ENCODE measurements at places on chromosomes 6 and 20.

GRCh38 chr6:121838842-121839241 lies 403.4 kb downstream of the GJA1 start:
- peak; percentile 4 for DNase-seq

GRCh38 chr20:52493171-52493721 lies 301.7 kb upstream of the ZFP64 start:
- peak; percentile 5 for DNase-seq

GRCh38 chr6:125839879-125840278 lies 49.1 kb downstream of the NCOA7 start:
- DNase-seq: no peak

- DNase-seq: no peak
Observed at GRCh38 chr6:167574431-167575151, 249.7 kb downstream of the TTLL2 start.

DNA sequence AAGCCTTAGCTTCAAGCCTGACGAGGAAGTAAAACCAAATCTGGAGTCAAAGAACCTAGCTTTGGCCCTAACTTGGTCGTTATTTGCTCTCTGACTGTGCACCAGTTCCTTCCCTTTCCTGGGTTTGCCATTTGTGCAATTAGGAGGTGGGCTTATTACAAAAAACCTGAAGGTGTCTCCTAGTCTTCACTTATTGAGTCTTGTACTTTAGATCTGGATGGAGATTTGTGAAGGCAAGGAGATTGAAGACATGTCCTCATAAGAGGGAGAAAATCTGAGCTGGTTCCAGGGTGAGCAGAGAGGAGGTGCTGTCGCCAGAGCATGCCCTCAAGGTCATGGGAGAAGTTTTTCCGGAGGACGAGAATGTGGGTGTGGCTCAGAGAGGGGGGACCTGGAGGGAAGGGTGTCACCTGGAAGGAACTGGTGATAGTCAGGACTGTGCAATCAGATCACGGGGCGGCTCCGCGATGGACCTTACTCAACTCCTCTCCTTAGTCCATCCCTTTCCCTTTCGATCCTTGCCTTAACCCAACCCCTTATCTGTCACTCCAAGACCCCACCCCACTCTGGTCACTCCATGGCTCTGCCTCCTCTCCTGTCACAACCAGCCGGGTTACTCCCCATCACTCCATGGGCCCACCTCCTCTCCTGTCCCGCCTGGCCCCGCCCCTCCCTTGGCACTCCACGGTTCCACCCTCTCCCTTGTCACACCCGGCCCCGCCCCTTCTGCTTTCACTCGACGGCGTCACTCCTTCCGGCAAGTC lies 588 bp upstream of the ACSS2 start:
- peak; percentile 98 for DNase-seq

DNA sequence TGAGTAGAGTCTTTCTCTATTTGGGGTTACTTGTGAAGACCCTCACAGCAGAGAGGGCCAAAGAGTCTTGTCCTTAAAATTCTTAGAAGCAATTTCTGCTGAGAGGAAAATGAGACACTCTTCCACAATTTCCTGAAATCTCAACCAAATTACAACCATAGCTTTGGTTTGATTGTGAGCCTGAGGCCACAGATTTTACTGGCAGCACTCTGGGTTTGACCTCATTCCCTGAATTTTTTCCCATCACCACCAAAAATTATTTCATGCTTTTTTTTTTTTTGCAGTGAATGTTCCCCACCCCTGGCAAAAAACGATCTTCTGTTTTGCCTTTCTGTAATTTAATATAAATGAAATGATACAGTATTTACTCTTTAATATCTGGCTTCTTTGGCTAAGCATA lies 125.5 kb downstream of the THEMIS start:
- no peak for DNase-seq

DNA sequence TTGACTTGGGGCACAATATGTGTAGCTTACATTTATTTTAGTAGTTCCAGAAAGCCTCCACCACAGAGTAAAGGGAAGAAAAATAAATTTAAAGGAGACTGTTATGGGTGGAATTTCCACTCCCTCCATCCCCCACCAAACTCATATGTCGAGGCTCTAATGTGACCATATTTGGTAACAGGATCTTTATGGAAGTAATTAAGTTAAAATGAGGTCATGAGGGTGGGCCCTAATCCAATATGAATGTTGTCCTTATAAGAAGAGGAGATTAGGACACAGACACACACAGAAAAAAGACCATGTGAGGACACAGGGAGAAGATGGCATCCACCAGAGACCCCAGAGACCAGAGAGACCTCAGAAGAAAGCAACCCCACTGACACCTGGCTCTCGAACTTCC lies 189.7 kb downstream of the EDN1 start:
- no peak for DNase-seq

DNA sequence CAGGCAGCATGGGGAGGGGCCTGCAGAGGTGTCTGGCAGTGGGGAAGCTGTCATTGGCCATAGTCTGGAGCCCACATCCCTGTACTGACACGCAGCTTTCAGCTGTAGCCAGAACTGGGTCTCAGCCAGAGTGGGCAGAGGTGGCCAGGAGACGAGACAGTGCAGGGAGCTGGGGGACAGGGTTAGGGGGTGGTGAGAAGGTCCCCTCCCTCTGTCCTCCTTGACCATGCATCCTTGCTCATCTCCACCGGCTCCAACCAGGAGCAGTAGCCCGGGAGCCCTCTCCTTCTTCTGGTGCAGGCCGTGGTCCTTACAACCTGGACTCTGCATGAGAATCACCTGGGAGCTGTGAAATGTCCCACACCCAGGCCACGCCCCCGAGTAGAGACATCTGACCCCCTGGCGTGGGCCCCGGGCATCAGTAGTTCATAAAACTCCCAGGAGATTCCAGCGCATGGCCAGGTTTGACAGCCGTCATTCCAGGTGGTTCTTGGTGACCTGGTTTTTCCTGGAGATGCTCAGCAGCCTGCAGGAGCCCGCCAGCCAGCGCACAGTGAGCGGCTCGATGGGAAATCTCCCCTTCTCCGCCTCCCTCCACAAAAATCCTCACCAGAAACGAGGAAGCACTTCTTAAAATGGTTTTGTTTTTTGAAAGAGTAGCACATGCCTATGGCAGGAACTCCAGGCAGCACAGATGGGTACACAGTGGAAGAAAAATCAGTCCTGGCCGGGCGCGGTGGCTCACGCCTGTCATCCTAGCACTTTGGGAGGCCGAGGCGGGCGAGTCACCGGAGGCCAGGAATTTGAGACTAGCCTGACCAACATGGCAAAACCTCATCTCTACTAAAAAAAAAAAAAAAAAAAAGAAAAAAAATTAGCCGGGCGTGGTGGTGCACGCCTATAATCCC lies 56.2 kb downstream of the ADNP start:
- no peak for DNase-seq

- no peak for DNase-seq
Observed at GRCh38 chr6:53119349-53119748, 29.3 kb downstream of the GCM1 start.

- no peak for DNase-seq
Observed at GRCh38 chr6:38818691-38819090, 103.6 kb downstream of the DNAH8 start.

GRCh38 chr6:109243863-109244825 lies 138.1 kb downstream of the CD164 start:
- DNase-seq: no peak

DNA sequence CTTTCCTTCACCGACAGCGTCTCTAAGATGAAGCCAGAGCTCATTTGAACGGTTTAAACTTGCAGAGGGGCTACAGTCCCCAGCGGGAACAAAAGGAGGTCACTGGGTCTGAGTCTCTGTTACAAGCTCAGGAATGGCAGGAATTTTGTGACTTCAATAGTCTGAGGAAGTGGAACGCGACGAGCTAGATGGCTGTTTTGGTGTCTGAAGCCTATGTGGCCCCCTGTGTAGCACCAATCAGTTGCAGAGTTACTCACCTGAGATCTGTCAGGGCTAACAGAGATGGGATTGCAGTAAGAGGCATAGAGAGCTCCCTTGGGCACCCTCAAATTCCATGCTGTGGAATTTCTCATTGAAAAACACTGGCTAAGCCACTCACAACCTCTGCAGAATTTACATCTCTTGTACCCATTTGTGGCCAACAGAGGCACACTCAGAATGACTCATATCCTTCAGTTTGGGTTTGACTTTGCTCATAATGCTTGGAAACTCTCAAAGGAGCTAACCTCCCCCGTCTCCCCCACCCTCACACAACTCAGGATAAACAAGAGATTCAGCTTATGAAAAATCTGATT lies 7.1 kb upstream of the TCP11 start:
- DNase-seq: no peak

- no peak for DNase-seq
Observed at GRCh38 chr20:62141397-62142251, 1.6 kb downstream of the PSMA7 start.

DNA sequence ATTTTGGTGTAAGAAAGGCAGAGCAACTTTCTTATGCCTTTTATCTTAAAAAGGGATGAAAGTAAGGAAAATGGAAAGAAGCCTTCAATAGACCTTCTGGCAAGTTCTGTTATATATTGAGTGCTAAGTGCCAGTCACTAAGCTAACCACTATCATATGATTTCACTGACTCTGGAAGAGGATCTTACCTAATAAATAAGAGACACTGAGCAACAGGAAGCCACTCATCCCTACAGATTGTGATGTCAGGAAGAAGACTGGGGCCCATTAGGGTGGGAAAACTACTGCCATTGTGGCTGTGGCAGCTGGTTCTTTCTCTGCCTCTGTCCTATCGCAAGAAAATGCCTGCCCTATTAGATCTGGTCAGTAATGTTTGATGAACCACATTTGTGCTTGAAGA lies 89.6 kb downstream of the AIG1 start:
- no peak for DNase-seq

DNA sequence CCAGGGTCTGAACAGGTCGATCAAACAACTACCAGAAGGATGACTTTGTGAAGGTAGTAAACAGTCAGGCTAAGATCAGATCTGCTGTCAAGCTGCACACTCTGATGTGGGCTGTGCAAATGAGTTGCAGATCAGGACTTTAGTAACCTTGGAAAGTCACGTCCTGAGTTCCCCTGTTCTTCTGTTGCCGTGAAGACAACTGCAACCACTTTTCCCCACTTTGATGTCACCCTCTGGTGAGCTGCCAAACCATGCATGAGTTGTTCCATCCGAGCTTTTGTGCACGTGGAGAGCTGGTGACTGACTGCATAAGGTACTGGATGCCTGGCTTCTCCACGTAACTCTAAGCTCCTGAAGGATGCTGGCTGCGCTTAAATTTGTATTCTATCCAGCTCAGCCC lies 111.0 kb downstream of the CD83 start:
- no peak for DNase-seq

GRCh38 chr6:89146718-89147700 lies 1.2 kb downstream of the PM20D2 start:
- peak; percentile 38 for DNase-seq

GRCh38 chr6:89084954-89085353 lies 4.4 kb downstream of the PNRC1 start:
- no peak for DNase-seq

DNA sequence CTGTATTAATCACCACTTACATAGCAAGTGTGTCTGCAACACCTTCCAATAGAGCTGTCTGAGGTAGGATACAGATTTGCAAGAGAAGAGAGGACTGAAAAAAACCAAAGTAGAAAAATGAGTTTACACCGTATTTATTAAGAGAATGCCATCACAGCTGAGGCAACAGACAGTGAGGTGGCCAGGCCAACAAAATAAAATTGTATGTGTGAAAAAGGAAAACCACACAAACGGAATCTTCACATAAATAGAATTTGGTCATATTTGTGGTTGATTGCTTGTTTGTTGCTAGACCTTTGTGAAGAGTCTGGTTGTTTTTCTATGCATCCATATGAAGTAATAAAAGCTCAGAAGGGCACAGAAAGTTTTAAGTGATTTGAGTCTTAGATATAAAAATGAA lies 157.8 kb upstream of the TSHZ2 start:
- DNase-seq: no peak

GRCh38 chr6:56370127-56370540 lies 122.8 kb upstream of the COL21A1 start:
- peak; percentile 66 for DNase-seq

- no peak for DNase-seq
Observed at GRCh38 chr6:111657146-111657545, 51.5 kb upstream of the TRAF3IP2 start.

- DNase-seq: no peak
Observed at GRCh38 chr6:88708197-88708744, 255.1 kb downstream of the RNGTT start.

DNA sequence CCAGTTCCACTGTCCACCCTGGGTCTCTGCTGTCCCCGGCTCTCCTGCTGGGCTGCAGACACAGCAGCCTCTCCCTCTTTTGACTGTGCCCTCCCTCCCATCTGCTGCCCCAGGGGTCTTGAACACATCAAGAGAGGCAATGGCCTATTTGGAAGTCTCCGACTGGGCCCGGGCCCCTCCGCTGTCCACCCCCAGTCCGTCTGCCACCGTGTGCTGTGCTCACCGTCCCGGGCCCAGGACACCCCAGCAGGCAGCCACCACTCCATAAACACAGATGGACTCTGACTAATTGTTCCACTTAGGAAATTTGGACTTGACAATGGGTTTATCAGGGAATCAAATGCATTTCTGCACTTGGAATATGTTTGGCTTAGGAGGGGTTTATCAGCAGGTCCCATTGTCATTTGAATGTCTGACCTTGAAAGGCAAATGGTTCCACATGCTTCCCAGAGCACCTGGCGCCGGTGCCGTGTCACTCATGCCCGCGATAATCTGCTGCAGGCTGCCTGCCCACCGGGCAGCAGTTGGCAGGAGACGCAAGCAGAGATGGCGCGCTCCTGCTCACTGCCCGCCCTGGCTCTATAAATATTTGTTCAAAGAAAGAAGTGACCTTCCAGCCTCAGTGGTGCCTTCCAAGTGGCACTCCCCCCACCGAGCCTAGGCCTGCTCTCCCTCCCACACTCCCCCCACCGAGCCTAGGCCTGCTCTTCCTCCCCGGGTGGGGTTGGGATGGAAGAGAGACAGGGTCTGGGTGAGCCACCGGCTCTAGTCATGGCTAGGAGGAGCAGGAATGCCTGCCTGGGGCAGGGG lies 18.8 kb upstream of the FRMD1 start:
- DNase-seq: no peak

- no peak for DNase-seq
Observed at GRCh38 chr6:52571099-52571755, 5.6 kb downstream of the TRAM2 start.

DNA sequence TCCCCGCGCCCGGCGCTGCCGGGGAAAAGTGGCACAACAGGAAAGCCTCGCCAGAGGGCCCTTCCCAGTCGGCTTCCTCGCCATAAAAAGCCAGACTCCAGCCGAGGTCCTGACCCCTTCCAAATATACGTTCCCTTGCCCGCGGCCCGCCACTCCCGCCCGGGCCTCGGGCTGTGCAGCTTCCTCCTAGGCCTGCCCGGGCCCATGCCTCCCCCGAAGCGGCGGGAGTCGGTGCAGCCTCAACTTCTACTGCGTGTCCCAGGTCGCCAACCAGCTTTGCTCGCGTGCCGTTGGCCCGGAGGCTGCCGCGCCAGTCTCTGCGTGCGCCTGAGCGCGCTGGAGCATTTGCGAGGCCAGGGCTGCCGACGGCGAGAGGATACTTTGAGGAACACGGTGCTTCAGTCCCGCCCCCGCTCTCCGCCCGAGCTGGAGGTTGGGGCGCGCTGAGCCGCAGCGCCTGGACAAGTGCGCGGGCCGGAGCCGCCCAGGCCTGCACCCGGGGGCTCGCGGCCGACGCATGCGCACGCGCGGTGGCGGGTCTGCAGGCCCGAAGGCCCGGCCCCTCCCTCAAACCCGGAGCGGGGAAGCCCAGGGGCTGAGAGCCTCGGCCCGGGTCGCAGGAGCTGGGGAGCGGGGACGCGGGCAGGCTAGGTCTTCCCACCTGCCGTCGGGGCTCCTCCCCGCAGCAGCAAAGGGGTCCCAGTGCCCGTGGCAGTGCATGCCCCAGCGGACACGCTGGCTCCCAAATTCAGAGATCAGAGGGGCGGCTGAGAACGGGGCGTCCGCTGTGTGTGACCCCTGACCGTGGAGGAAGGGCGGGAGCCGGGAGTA lies 10.2 kb downstream of the FOXC1 start:
- no peak for DNase-seq
